ENCODE measurements at places on chromosomes 4 and X.

DNA sequence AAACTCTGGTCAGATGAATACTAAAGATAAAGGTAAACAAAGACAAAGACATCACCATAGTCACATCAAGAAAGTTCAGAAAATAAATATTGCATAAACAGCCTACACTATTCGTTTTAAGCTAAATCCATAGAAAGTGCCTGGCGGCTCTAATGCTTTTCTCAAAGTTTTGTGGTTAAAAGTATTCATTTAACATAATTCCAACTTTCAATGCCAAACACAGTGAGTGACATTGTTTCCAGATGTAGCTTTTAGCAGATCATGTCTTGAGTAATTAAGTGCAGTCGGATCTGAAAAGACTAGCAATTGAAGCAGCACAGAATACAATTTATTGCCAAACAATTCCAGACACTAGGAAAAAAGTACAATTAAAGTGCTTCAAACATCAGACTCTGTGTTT, 287.1 kb upstream of the ADGRL3 start:
- DNase-seq: no peak

DNA sequence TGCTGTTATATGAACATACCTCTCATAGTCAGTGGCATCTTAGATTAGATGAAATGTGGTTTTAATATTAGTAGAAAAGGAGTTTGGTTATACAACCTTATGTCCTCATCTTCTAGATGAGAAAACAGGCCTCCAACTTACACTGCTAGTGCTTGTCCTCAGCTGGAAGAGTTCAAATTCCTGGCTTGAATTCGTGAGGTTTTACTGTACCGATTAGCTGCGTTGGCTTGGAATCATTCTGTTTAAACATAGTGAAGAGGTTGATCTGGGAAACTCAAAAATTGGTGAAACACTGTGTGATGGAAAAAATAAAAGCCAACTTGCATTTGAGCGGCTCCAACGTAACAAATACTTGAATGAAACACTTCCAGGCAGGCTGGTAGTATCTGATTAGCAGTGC, 81.0 kb downstream of the LNX1 start:
- no peak for DNase-seq

DNA sequence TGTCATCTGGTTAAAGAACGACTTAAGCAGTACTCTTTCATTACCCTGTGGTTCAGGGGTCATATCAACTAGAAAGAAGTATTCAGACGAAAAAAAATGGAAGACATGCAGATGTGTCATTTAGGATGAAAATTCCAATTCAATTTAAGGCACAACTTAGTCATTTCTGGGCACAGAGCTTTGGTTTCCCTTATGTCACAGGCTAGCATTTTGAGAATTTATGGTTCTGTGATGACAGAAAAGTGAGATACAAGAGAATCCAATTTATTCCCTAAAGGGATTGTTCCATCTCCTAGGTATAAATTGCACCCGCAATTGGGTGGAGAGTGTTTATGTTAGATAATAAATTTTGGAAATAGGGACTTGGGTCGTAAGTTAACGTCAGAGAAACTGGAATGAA, 306.6 kb downstream of the STK32B start:
- no peak for DNase-seq

DNA sequence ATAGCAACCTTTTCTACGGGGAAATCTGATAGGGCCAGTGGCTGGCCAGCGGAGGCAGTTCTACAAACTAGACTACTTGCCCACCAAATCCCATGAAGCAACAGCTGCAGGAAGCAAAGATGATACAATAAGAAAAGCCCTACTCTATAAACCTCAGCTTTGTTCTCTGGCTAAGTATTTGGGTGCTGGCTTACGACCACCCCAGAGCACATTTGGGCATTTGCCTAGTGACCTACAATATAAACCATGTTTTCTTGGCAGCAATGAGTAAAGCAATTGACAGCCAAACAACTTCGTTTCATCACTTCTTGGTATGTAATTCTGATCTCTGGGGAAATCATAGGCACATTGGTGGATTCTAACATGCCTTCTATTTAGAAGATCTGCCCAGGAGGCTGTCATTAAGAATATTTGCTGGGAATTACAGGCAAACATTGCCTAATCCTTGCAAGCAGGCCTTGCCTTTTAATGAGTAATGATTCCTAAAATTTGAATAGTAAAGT, 7.5 kb upstream of the LHFPL1 start:
- DNase-seq: no peak

- DNase-seq: no peak
Observed at GRCh38 chrX:154430479-154430878, 2.0 kb downstream of the ATP6AP1 start.

- DNase-seq: no peak
Observed at GRCh38 chr4:185920171-185920570, 108.2 kb upstream of the SORBS2 start.

- DNase-seq: no peak
Observed at GRCh38 chrX:144379156-144379555, 495.3 kb downstream of the UBE2NL start.

- DNase-seq: no peak
Observed at GRCh38 chr4:132333724-132334047, 815.4 kb upstream of the PCDH10 start.

GRCh38 chrX:38803243-38803587, 2.0 kb downstream of the MID1IP1 start:
- no peak for DNase-seq

DNA sequence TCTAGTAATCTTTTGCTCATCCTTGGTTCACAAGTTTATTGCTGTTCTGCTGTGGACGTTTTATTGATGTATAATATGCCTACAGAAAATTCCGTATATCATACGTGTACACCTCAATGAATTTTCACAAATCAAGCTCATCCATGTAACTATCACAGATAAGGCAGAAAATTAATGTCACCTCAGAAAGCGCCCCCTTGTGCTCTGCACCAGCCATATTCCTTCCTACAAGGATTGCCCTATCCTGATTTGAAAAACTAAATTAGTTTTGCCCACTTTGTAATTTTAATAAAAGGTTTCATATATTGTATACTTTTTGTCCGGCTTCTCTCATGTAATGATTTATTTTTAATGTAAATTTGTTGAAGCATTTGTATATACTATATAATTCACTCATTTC, 390.8 kb downstream of the ADGRL3 start:
- no peak for DNase-seq

DNA sequence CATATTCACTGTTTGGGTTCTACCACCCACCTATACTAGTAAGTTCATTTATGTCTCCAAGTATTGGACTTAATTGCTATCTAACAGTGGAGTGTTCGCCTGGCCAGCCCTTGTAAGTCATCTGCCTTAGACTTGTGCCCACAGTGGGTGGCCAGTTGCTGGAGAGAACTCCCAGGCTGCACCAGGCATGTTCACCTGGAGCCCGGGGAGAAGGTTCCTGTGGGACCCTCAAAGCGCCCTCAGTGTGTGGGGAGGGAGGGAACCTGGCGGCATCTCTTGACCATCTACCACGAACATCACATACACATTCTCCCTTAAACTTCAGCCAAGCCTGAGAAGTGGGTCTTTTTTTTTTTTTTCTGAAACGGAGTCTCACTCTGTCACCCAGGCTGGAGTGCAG, 138.1 kb downstream of the CPZ start:
- no peak for DNase-seq

DNA sequence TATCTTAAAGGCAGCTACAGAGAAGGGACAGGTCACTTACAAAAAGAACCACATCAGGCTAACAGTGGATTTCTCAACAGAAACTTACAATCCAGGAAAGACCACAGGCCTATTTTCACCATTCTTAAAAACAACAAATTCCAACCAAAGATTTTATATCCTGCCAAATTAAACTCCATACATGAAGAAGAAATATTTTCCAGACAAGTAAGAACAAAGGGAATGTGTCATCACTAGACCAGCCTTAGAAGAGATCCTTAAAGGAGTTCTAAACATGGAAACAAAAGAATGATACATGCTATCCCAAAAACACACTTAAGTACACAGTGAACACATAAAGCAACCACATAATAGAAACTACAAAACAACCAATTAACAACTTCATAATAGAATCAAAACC, 105.6 kb downstream of the ANXA10 start:
- no peak for DNase-seq

DNA sequence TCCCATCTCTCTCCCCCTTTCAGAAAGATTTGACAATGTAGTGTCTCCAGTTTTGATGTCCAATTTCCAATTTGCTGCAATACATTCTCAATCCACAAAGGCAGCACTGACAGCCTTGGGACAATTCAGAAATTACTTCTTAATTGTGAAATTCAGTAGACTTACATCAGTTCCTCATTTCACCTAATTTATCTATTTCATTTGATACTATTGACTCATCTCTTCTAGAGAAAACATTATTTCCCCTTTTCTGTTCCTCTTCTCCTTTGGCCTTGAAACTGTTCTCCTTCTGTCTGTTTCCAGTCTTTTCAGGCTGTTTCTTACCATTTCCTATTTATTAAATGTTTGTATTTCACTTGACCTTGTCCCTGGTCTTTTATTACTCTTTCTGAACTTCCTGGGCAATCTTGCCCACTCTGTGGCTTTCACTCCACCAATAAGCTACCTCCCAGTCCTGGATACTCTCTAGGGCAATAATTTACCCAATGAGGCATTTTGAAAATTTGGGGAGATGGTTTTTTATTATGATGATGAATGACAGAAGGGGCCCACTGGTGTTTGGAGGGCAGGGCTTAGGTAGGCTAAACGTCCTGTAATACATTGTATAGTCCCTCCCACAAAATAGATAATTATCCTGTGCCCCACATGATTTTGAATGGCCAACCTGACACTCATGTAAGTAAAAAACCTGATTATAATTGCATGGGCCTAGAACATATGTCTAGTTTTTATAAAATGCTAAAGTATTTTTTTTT, 498.0 kb upstream of the BOD1L1 start:
- DNase-seq: no peak

DNA sequence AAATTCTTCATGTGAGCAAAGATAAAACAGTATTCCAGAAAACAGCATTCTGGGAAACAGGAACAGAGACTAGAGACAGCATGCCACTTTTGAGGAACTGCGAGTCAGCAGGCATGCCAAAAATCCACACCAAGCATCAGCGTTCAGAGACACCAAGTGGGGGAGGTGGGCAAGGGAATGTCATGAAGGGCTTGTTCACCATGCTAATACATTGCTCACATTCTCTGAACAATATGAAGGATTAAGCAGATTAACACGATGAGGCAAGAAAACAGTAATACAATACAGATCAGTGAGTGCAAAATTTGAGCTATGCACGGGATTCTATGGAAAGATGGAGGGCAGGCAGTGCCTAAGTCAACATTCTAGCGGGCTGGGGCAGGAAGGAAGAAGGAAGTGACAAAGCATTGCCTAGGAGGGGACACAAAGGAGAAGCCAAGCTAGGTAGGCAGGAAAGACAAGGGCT, 278.3 kb downstream of the FBXW7 start:
- DNase-seq: no peak

- DNase-seq: no peak
Observed at GRCh38 chrX:9282325-9282724, 182.5 kb upstream of the TBL1X start.

DNA sequence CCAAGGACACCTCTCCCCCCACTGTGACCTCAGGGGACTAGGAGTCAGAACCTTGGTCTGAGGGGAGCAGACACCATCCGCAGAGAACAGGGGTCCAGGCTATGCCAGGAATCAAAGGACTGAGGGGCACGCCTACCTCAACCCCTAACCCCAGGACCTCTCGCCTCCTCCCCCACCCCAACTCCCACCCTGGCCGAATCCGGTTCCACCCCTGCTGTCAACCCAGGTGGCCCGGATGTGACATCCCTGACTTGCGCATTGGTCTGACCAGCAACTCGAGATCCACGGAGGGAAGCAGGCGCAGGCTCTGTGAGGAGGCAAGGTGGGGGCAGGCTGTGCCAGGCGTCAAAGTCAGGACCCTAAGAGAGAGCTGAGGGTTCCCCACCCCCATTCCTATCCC, 468 bp upstream of the MAGEA4 start:
- no peak for DNase-seq

- peak; percentile 58 for DNase-seq
Observed at GRCh38 chrX:19745077-19745476, 142.3 kb downstream of the SH3KBP1 start.

Measured in hematopoietic multipotent progenitor cell (in vitro differentiated cells).